Spinal cord (tissue), 10 donors: ENCODE measurements at places on chromosomes 13 and 19.

GRCh38 chr19:7739211-7739755 is 7.4 kb upstream of the CLEC4G start:
- no peak for DNase-seq

DNA sequence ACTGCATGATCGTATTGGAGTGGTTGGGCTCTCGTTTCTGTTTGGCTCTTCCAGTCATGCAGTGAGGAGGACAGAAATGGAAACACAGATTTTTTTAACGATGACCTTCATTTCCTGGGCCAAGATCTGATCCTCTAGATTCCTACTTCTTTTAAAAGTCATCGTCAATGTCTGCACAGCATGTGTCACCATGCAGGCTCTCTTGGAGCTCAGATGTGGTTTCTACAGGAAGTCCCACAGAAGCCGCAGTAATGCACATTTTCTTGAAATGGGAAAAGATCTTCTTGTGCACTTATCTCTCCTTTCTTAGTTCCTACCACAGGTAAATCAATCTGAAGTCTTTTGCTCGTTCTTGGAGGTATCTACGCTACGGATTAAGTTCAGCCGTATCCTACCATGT is 626.9 kb downstream of the EFNB2 start:
- DNase-seq = no peak

DNA sequence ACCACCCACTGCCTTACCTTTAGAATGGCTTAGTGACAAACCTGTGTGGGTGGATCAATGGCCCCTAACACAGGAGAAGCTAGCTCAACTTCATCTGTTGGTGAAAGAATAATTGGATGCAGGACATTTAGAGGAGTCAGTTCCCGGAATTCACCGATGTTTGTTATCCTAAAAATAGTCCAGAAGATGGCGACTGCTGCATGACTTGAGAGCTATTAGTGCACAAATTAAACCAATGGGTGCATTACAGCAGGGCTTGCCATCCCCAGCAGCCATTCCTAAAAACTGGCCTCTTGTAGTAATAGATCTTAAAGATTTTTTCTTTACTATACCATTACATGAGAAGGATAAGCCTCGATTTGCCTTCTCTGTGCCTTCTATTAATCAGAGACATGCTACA is 46.8 kb upstream of the ZNF726 start:
- DNase-seq = no peak

GRCh38 chr19:45254044-45254531 is 3.0 kb downstream of the MARK4 start:
- DNase-seq = no peak

DNA sequence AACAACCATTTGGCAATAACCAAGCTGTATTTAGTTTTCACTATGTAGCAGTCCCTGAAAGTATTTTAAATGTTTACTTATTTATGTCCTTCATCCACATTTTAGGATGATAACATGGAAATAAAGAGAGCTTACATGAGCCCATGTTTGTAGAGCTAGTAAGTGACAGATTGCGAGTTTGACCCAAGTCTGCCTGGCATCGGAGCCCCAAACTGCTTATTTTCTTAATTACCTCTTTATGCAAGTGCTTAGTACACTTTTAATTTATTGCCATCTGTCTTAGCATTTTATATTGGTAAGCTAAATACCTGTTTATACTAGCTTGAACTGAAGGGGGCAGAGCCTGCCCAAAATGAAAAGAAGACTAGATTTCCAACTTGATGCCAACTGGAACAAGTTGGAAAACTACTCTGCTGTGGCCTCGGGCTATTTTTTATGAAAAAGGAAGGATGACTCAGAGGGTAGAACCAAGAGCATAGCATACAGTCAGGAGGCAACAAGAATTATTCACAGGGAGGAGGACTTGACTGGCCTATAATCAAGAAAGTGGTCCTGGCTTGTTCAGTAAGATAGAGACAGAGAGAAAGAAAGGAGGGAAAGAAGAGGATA is 150.2 kb downstream of the NDFIP2 start:
- no peak for DNase-seq

- no peak for DNase-seq
These were observed 13.2 kb upstream of the UQCR11 start for GRCh38 chr19:1618157-1619093.

DNA sequence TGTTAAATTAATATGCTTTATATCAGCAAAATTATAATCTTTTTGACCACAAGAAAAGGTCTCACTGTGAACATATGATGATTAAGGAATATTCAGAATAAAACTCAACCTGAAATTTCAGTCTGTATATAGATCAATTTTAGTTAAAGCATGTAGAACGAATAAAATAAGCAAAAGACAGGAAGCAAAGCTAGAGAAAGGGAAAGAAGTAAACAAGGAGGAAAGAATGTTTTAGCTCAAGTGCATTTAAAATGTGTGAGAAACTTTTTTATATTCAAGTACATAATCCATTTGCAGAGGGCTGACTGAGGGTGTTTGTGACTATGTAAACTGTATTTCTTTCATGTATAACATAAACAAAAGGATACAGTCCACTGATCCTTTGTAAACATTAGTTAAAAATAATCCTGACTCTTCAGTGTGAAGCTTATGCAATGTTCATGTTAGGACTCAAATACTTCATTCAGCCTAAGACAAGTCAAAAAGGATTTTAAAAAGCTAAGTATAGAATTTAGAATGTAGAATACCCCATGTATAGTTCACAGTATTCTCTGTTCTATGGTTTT is 472.1 kb downstream of the DIAPH3 start:
- no peak for DNase-seq

GRCh38 chr13:76969488-76970365 is 21.4 kb downstream of the ACOD1 start:
- no peak for DNase-seq

- no peak for DNase-seq
These were observed 3.1 kb upstream of the SDHAF1 start for GRCh38 chr19:35991731-35992450.

DNA sequence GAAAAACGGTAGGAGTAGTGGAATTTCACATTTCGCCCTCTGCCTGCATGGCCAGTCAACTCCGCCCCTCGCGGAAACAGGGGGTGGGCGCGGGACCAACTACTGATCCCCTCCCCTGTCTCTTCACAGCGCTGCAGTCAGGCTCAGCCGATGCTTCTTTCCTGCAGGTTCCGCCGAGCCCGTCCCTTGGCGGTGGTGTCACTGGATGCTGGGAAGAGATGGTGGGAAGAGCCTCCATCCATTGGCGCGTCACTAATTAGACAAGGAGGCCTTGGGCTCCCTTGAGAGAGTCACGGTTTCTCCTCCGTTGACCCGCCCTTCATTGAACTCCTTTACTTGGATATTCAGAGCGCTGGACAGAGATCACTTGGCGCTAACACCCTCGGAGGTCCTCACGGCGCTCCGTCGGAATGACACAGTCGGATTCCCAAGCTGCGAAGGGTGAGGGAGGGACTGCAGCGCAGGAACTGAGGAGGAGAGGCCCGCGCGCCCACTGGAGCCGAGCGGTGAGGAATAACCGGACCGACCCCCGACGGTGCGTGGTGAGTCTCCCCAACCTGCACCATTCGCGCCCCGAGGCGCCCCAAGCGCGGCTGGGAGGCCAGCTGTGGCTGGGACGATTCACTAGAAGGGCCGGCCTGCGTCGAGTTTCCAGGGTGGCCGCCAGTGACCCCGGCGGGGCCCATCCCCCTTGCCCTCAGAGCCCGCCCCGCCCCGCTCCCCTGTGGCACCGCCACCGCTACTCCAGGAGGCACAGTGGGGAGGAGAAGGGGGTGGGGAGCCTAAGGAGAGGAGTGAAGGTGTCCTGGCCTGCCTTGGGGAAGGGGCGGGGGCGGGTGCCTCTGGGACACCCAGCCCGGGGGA is 11.2 kb upstream of the CEACAM21 start:
- DNase-seq = peak; percentile 21

- DNase-seq = no peak
These were observed 6.4 kb downstream of the NFIX start for GRCh38 chr19:13001502-13002165.

GRCh38 chr19:49064768-49065611 is at the start of gene NTF4:
TSS of gene NTF4 (minus strand) at chr19:49064818. CDS start at chr19:49061997, 2,821 bp downstream.
- no peak for DNase-seq

- DNase-seq = no peak
These were observed 257.9 kb downstream of the KLF12 start for GRCh38 chr13:73876323-73876722.

DNA sequence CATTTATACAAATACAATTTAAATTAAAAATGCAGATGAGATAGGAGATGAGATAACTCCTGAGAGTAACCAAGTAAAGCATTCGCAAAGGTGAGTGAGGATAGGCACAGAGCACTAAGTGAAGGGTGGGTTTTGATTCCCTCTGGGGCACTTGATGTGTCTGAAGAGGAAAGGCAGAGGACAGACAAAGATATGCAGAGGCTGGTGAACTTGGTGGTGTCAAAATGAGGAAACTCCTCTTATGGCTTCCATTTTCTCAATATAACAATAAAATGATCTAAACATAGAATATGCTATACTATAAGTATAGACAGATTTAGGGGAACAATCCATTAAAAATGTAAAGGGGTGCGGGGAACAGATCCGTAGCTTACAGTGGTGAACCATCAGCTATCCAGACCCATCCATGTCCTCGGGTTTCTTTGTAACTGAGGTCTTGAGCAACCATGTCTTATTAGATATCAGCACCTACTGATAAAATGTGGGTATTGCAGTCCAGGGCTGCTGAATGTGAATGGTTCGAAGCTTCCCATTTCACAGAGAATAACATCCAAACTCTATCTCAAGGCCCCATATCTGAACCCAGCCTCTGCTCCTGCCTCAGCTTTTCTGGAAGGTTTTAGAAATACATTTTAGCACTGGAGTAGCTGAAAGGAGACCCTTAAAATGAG is 73.9 kb upstream of the SLC10A2 start:
- peak; percentile 23 for DNase-seq

DNA sequence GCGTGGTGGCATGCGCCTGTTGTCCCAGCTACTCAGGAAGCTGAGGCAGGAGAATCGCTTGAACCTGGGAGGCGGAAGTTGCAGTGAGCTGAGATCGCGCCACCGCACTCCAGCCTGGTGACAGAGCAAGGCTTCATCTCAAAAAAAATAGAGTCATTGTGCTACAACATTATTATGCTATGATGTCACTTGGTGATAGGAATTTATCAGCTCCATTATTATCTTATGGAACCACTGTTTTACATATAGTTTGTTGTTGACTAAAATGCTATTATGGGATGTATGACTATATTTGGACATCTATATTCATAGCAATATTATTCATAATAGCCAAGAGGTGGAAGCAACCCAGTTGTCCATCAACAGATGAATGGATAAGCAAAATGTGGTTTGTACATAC is 26.4 kb upstream of the SLC7A1 start:
- no peak for DNase-seq

DNA sequence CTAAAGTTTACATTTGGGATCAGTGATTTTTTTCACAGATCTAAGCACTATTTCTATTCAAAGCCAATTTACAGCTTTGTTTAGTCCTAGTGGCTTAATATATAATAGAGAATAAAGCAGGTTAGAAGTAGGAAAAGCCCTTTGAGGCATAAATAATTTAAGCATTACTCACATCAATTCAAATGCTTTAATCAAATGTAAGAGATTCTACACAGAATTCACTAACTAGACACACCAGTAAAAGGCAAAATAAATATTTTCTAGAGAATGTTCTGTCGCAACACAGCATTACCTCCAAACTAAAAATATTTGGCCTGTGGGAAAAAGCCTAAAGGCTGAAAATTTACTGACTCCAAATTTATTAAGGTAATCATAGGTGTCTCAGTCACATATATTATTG is 31.3 kb downstream of the KCTD12 start:
- DNase-seq = no peak

DNA sequence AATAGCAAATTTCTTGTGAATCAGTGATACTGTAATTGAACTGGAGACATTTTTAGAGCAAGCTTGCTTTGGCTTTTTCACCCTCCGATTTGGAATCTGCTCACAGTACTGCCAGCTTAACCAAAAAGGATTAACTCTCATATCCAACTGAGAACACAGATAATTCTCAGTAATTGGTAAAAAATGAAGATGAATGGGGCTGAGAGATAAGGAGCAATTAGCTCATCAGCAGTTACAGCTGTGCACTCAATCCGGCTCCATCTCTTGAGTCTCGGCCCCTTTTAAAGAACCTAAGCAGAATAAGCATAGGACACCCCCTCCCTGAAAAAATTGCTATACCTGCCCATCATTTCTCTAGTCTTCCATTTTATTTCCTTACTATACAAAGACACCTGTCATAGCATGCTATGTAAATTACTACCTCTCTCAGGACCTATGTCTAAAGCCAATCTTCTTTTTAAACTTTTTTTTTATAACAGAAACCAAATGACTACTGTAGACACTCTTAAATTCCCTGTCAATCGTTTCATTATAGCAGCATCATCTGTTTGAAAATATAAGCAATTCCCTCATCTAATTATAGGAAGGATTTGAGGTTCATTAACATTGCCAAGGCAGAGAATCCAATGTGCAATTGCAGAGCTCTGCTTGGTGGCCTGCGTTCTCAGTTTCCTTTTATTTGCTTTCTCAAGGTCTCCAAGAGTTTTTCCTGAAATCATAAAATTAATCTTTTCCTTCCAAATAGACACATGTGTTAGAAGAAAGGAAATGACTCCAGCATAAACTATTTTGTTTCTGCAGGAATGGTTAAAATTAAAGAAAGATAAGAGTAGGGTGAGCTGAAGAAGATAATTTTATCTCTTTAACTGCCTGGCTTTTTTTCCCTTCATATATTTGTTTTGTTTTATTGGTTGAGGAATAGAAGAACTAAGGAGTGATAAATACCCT is 242.1 kb downstream of the DACH1 start:
- no peak for DNase-seq

- DNase-seq = no peak
These were observed 7.7 kb downstream of the IRF2BP1 start for GRCh38 chr19:45878043-45878794.

GRCh38 chr19:43774103-43774939 is 6.5 kb downstream of the KCNN4 start:
- DNase-seq = peak; percentile 4
